ENCODE measurements at places on chromosomes 7 and 10.

DNA sequence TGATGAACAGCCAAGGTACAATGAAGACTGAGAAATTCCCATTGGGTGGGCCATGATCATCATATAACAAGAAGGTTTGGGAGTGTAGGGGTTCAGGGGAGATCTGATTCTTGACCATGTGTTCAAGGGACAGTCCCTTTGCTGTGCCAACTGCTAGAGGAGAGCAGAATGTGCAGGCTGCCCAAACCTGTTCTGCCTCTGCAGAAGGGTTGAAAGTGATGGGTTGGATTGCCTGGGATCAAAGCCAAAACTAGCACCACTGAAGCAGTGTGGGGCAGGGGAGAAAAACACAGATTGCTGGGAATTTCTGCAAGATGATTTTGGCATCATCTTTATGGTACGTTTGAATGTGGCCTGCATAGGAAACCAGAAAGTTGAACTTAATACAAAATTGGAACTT lies 303.9 kb downstream of the OTUD1 start:
- no peak for DNase-seq

GRCh38 chr10:102419269-102420180 lies 940 bp upstream of the PSD start:
- no peak for DNase-seq

- no peak for DNase-seq
Measured at GRCh38 chr10:133088956-133089800, 1.5 kb downstream of the ADGRA1 start.

DNA sequence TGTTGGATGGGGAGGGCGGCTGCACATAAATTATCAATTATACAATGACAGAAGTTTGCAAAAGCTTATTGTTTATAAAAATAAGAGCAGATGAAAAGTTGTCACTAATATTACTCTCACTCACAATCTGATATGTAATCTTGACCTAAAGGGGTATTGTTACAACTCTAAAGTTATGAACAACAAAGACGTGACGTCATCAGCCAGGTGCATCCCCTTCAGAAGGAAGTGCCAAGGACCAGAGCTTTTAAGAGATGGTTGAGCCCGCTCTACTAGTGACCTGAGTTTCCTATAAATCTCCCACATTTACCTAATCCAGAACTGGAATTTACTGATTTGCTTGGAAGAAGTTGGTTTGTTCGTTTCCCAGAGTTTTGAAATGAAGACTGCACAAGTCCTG lies 247.7 kb upstream of the MGMT start:
- no peak for DNase-seq
